Fibroblast of skin of back (primary cell): ENCODE measurements at places on chromosomes 7 and 10.
A peak's percentile ranks its signal among the peaks of the same experiment; 100 is the strongest.

GRCh38 chr7:91892099-91892705 is 11.7 kb upstream of the MTERF1 start:
- DNase-seq = no peak

DNA sequence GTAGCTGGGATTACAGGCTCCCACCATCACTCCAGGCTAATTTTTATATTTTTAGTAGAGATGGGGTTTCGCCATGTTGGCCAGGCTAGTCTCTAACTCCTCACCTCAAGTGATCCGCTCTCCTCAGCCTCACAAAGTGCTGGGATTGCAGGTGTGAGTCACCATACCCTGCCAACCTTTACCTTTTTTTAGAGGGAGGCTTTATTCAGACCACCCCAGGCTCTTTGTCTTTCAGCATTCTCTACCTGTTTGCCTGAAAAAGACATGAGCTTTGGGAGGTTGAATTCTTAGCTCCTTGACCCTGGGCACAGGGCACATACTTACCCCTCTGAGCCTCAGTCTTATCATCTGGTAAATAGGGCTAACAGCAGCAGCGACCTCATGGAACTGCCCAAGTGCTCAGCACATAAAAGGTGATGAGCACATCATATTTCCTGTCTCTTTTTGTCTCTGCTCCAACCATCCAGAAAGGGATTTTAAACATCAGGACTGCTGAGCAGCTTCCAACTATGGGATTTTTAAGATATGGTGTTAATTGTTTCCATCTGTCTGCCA is 17.0 kb downstream of the FRMPD2 start:
- no peak for DNase-seq

GRCh38 chr10:97714401-97715258 is 1.1 kb downstream of the MARVELD1 start:
- DNase-seq = peak; percentile 85

- DNase-seq = no peak
Observed at GRCh38 chr10:76086761-76087639, 655.6 kb downstream of the LRMDA start.

DNA sequence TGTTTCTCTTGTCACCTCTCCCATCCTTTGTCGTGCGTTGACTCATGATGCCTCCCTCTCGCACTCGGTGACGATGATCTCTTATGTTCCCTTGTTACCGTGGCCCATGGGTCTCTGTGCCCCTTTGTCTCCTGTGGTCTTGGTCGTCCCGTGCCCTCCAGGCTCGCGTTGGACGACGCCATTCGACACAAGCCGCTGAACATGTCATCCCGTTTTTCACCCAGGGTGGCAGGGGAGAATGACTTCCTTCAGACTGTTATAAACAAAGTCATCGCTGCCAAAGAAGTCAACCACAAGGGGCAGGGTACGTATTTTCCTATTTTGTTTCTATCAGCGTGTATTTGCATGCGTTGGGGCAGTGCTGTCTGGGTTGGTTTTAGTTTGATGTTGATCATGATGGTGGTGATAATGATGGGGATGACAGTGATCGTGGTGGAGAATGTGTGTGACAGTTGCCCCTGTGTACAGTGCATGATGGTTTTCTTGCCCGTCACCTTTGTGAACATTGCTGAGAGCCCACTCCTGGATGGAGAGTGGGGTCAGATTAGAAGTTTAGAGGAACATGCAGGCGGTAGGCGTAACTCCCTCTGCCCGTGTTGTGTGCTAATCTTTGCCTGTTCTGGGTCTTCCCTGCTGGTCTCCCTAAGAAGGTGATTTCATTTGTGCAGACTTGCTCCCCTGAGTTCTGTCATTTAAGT is 107.0 kb downstream of the DOCK1 start:
- no peak for DNase-seq

DNA sequence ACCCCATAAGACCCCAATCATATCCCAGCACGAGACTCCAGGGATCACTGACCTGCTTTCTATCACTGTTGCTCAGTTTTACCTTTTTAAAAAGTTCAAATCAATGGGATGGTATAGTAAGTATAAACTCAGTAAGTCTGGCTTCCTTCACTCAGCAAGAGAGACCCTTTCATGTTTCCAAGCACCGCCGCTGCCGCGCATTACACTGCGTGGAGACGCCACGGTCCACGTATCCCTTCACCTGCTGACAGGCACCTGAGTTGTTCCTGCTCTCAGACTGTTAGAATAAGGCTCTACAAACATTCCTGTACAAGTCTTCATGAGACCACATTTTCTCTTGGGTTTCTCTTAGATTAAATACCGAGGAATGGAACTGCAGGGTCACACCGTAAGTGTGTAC is 28.3 kb downstream of the MAD1L1 start:
- DNase-seq = no peak

- DNase-seq = peak; percentile 13
Observed at GRCh38 chr7:37354656-37355131, 94.0 kb downstream of the ELMO1 start.

DNA sequence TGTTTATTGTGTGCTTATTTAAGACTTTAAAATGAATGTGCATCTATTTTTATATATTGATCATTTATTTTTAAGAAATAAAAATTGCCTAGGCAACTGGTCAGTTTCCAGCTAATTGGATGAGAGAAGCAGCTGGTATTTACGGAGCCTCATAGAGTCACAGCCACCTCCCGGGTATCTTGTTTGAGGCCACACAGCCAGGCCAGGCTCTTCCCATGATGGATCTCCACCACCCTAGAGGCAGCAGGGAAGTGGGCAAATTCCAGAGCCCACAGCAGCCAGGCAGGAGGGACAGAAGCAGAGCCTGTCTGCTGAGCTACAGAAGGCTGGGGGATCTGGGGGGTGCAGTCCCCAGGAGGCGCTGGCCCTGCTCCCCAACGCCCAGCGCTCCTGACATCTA is 61.6 kb downstream of the CLEC2L start:
- DNase-seq = no peak

- peak; percentile 48 for DNase-seq
Observed at GRCh38 chr10:122435212-122435827, 19.1 kb upstream of the ARMS2 start.

GRCh38 chr7:95658676-95659075 is 62.4 kb upstream of the PDK4 start:
- no peak for DNase-seq

GRCh38 chr7:50085344-50085743 is 7.7 kb downstream of the ZPBP start:
- DNase-seq = no peak

- peak; percentile 77 for DNase-seq
Observed at GRCh38 chr7:73718905-73719805, at the start of gene STX1A. TSS of gene STX1A (minus strand) at chr7:73719669. CDS start at chr7:73719631, 38 bp downstream.
